Effector memory CD8-positive, alpha-beta T cell (primary cell): ENCODE measurements at places on chromosomes 3 and 15.

GRCh38 chr3:27289769-27290413 lies 79.3 kb downstream of the NEK10 start:
- no peaks in the 10 kb centered on the region for H3K27me3 ChIP-seq
- H3K36me3 ChIP-seq: no peaks in the 10 kb centered on the region
- no peak overlapping the region for H3K4me3 ChIP-seq
- no peak overlapping the region for H3K27ac ChIP-seq

GRCh38 chr15:60049948-60050347 lies 45.8 kb downstream of the FOXB1 start:
- peaks cover 15% of the 10 kb centered on the region for H3K27me3 ChIP-seq
- H3K27ac ChIP-seq: no peak overlapping the region
- H3K36me3 ChIP-seq: no peaks in the 10 kb centered on the region
- no peak overlapping the region for H3K4me3 ChIP-seq
- no peak for DNase-seq

DNA sequence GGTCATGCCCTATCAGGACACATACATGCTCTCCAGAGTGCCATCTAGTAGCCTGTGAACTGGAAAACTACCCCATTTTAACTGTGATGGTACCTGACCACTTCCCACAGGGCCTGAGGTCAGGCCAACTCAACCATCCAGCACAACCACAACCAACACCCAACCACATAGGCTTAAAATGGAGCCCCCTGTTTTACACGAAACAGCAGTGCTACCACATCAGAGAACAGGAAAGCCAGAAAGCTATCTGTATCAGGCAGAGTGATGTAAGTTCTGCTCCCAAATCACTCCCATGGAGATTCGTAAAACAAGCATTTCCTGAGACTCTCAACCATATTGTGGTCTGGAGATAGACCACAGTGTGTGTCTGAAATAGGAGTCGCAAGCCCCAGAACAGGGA lies 1017.3 kb upstream of the EPHA6 start:
- H3K27ac ChIP-seq: no peak overlapping the region
- no peaks in the 10 kb centered on the region for H3K36me3 ChIP-seq
- no peaks in the 10 kb centered on the region for H3K27me3 ChIP-seq
- no peak for DNase-seq
- H3K4me1 ChIP-seq: no peaks in the 10 kb centered on the region

- H3K27ac ChIP-seq: no peak overlapping the region
- no peaks in the 10 kb centered on the region for H3K36me3 ChIP-seq
- H3K4me1 ChIP-seq: no peaks in the 10 kb centered on the region
- no peak for DNase-seq
- no peak overlapping the region for H3K4me3 ChIP-seq
- no peaks in the 10 kb centered on the region for H3K27me3 ChIP-seq
These were observed 352.6 kb downstream of the NLGN1 start for GRCh38 chr3:173750095-173750494.

DNA sequence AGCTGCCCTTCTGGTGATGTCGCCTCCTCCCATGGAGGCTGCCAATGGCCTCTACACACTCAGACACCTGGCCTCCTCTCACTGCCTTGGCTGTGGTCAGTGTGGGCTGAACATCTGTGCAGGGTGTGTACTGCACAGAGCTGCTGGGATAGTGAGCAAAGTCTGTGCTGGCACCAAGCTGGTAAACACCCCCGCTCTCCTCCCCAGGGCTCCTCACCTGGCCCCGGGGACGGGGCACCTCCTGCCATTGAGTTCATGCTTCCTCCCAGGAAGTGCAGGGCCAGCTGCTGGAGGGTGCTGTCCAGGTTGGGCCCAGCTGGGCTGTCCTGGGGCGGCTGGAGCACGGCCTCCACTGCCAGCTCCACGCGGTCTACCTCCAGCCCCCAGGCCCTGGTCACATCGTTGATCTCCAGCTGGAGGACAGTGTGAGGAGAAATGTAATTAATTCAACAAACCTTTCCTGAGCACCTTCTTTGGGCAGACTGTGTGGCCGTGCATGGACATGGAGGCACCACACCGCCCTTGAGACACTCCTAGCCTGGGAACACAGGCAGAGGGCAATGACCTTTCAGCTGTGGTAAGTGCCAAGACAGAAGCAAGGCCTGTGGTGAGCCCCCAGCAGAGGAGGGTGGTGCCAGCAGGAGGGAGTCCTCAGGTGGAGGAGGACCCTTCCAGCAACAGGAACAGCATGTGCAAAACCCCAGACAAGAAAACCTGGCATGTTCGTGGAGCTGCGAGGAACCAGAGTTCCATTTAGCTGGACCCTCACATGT lies 6.8 kb downstream of the STOML1 start:
- peaks cover 4% of the 10 kb centered on the region for H3K4me1 ChIP-seq
- DNase-seq: no peak
- no peaks in the 10 kb centered on the region for H3K27me3 ChIP-seq
- H3K4me3 ChIP-seq: no peak overlapping the region
